HS-27A (cell line): ENCODE measurements at places on chromosomes 2 and 18.
A peak's percentile ranks its signal among the peaks of the same experiment; 100 is the strongest.

GRCh38 chr2:67626656-67627055, 229.5 kb downstream of the ETAA1 start:
- no peak for DNase-seq

GRCh38 chr18:62289047-62289446, 36.1 kb upstream of the TNFRSF11A start:
- no peak for DNase-seq

DNA sequence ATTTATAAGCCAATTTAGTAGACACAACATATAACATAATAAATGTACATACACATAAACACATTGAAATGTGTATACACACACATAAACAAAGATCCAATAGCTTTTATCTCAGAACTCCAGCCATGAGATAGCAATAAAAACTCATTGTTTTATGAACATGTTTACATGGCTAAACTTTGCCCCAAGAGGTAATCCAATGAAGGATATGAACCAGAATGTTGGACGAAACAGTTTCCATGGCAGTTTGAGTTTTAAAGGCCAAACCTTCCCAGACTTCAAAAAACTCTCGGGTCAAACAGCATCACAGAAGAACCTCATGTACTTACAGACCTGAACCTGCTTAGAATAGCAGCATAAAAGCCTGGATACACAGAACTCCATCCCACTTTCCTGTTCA, 97.2 kb upstream of the WDR75 start:
- no peak for DNase-seq

GRCh38 chr18:77020561-77020960, 112.0 kb downstream of the MBP start:
- no peak for DNase-seq

- DNase-seq, result no peak
Observed at GRCh38 chr2:233084488-233084887, 24.3 kb downstream of the INPP5D start.

GRCh38 chr18:25144820-25145219, 207.1 kb downstream of the ZNF521 start:
- no peak for DNase-seq

DNA sequence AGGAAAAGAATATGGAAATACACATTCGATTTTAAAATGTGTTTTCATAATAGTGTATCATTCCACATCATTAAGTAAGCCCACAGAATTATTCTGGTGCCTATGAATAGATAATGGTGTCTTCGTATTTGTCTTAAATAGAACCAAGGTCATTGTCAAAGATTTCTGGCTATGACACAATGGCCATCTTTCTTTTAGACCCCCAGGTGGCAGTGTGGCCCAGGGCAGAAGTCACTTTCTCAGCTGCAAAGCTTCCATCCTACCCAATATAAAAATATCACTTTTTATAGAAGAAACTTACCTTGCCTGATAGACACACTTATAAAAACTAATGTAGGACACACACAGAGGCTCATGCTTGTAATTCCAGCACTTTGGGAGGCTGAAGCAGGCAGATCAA, 57.5 kb downstream of the ZRANB3 start:
- no peak for DNase-seq

DNA sequence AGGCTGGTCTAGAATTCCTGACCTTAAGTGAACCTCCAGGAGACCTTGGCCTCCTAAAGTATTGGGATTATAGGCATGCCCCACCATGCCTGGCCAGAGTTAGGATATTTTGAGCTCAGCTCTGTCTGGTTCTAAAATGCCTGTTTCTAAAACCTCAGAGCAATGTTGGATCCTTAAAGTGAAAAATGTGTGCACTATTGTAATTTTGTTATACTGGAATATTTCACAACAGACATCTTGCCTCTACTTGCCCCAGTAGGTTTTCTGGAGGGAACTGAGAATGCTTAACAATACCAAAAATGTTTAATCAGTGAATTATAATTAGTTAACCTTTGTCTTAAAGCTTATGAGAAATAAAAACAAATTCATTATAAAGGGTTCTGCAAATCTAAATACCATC, 144.6 kb upstream of the CCDC195 start:
- DNase-seq, result no peak

GRCh38 chr18:36419900-36420531, 122.5 kb downstream of the FHOD3 start:
- DNase-seq, result no peak

DNA sequence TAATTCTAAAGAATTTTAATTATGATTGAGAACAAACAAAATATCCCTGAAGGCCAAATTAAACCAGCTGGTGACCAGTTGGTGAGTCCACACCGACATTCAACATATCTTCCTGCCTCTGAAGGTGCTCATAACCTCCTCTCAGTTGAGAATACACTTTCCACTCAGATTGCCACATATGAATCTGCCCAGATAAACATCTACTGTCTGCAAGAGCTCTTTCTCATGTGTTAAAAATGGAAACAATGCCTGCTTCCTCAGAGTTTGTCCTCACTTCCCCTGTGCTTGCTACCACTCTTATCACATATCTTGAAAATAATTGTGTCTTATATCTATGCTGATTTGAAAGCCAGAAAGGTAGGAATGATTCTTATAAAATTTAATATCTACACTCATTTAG, 177.7 kb upstream of the GULP1 start:
- DNase-seq, result no peak

DNA sequence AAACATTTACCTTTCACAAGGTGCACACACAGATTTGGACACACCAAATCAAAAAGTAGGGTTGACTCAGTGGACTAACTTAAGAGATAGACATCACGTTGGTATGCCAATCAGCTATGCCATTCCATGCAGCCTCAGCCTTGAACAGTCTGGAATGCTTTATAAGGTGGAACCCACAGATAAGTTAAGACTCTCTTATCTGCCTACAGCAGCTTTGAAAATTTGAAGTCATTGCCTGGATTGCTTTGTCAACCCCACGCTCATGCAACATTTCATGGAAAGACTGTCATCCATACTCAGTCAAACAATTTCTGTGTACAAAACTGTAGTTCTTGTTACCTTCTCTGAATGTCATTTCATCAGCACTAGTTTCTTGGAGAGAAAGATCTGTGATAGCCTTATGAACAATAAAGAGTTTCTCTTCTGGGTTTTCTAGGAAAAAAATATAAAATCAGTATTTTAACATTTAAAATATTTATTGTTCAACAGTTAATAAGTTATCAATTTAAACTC, 1.2 kb downstream of the ERMN start:
- DNase-seq, result no peak

DNA sequence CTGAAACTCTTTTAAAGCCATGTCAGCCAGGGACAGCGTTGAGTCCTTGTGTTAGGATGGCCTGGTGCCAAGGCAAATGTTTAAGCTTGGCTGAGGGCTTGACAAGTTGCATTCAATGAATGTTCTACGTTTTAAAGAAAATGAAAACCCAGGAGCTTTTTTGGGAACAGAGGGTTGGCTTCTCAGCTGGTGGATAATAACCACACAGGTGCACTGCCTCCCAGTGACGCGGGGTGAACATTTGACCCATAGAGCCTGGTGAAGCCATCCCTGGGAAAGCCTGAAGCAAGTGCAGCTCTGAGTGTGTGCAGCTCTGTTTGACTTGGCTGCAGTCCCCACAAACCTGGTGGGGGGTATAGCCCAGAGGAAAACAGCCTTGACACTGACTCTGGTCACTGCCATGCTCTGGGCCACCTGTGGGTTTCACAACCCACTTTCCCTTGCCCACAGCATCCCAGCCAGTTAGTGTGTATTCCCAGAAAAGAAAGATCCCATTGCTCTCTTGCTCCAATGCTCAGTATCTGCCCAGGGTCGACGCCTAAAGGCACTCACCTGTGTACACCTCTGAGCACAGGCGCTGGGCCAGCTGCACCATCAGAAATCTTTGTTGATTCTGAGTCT, 874.9 kb downstream of the RNF144A start:
- no peak for DNase-seq

GRCh38 chr18:58140387-58141325, 96.6 kb downstream of the NEDD4L start:
- DNase-seq, result no peak

DNA sequence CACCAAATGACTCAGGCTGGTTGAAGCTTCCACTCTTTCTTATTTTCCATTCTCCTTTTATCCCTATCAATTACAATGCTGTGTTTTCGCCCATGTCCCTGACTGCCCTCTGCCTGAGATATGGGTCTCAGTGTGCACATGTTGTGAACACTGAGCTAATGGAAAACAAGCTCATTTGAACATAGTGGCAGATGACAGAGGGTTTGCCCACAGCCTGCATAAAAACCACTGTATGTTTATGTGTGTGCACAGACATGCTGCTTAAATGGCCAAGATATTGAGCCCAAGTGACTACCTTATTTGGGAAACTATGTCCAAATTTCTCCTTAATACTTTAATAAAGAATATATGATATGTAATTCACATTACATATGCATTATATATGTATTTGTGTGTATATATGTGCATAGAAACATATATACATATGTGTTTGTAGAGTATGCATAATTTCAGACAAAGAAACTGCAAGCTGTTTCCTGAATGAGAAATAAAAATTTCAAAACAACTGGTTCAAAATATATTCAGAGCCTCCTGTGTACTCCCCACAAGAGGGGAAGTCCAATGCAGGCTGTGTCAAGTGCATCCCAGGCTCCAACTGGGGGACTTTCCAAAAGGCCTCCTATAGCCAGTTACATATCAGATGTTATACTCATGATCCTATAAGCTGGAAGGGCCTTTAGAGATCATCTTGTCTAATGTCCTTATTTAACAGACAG, 92.7 kb upstream of the CD302 start:
- no peak for DNase-seq

- DNase-seq, result no peak
Observed at GRCh38 chr18:36535202-36535935, 237.9 kb downstream of the FHOD3 start.

DNA sequence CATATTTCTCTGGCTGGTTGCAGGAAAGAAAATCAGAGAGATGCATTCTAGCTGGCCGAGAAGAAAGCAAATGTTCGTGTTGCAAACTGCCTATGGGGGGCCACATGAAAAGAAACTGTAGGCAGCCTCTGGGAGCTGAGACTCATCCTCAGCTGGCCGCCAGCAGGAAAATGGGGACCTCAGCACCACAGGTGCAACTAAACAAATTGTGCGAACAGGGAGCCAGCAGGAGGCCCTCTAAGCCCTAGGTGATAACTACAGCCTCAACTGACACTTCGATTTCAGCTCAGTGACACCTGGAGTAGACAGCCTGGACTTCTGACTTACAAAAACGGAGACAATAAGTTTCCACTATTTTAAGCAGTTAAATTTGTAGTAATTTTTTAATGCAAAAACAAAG, 107.3 kb downstream of the DTNB start:
- DNase-seq, result no peak

DNA sequence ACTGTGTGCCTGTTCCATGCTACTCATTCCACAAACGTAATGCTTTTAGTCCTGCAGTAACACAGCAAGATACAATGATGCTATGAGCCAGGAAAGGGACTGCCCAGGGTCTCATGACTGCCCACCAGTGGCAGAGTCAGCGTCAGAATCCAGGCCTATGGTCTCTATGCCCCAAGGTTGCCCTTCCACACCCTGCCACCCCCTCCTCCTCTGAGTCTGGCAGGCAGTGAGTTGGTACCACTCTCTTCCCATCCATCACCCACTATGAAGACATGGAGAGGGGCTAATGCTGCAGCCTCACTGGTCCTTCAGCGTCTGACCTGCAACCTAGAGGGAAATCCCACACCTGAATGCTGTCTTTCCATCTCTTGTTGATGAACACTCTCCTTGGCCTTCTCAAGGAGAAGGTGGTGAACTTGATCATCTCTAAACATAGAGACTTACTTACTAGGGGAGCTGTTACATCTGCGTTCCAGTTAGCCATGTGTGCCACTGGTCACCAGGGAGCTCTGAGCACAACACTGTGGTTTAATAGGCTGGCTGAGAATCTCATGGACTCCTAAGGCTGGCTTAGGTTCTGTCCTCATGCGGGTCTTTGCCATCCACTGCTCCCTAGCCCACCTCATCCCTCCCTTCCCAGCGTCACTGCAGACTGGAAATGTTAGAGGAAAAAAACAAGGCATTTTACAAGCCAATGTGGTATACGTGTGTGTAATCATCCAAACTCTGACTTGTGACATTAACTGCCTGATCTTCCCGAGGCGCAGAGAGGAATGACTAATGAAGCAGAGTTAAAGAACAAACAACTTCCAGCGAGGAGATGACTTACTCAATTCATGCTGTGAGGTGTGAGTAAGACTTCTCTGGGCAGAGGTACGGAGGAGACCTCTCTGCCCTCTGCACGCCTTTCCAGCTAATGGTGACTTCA, 28.8 kb downstream of the STEAP3 start:
- DNase-seq, result peak; percentile 87

DNA sequence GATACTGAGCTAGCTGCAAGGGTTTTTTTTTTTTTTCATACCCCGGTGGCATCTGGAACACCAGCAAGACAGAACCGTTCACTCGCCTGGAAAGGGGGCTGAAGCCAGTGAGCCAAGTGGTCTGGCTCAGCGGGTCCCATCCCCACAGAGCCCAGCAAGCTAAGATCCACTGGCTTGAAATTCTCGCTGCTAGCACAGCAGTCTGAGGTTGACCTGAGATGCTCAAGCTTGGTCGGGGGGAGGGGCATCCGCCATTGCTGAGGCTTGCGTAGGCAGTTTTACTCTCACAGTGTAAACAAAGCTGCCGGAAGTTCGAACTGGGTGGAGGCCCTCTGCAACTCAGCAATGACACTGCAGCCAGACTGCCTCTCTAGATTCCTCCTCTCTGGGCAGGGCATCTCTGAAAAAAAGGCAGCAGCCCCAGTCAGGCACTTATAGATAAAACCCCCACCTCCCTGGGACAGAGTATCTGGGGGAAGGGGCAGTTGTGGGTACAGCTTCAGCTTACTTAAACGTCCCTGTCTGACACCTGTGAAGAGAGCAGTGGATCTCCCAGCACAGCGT, 5.1 kb upstream of the MIB1 start:
- DNase-seq, result no peak

DNA sequence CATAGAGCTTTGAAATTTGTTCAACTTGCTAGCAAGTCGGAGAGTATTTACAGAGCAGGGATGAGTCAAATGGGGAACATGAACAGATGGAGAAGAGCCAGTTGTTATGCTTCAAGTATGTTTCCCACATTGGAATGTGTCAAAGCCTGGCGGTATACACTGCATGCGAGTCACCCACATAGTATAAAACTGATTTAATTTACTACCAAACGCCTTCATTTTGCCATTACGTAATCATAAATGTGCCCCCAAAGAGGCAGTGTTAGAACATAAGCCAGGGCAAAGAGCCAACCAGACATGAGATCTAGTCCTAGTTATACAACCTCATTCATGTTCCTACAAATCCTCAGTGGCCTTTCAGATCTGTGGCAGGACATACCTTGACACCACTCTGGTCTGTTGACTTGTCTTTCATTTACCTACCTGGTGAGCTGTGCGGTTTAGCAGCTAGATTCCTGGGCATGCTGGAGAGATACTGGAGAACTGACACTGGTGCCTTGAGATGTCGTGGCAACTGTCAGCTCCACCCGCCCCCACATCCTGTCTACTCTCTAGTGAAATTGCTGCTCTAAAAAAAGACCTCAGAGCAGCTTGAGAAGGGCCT, 21.7 kb upstream of the NRP2 start:
- DNase-seq, result peak; percentile 34

GRCh38 chr2:173982182-173982714, 17.1 kb upstream of the SP3 start:
- no peak for DNase-seq

- no peak for DNase-seq
Observed at GRCh38 chr2:144663207-144663606, 143.3 kb upstream of the ZEB2 start.
